Spinal cord (tissue), 10 donors: ENCODE measurements at places on chromosomes 4 and X. TPM values are rescaled to one million over a fixed set of nuclear protein-coding genes. Genes with fewer than 3 reads are reported as not detected.

The EGF gene
- 2.1 TPM for polyA plus RNA-seq

The TRIM61 gene
- 3.9 TPM for polyA plus RNA-seq

The PABPC1L2B gene
- 14.1 TPM for polyA plus RNA-seq

The PAK3 gene
- polyA plus RNA-seq: 62.4 TPM

The CTAG2 gene
- not detected for polyA plus RNA-seq

The NEIL3 gene
- 2.5 TPM for polyA plus RNA-seq

The F8A2 gene
- polyA plus RNA-seq: not detected

The GIMD1 gene
- not detected for polyA plus RNA-seq

The XK gene
- polyA plus RNA-seq: 4.3 TPM

The SPANXN3 gene
- polyA plus RNA-seq: not detected

The DGKK gene
- 17.7 TPM for polyA plus RNA-seq

The TACR3 gene
- polyA plus RNA-seq: 6.1 TPM

The SOWAHB gene
- polyA plus RNA-seq: 1.0 TPM

The PDGFRA gene
- polyA plus RNA-seq: 82.6 TPM

The USP17L29 gene
- not detected for polyA plus RNA-seq

The GPC4 gene
- 15.5 TPM for polyA plus RNA-seq

The CENPVL3 gene
- 19.3 TPM for polyA plus RNA-seq

The RNF175 gene
- polyA plus RNA-seq: 41.7 TPM

The RLIM gene
- 32.2 TPM for polyA plus RNA-seq

The TMPRSS11B gene
- polyA plus RNA-seq: 0.06 TPM

The SLC7A11 gene
- 22.9 TPM for polyA plus RNA-seq

The PCDH18 gene
- polyA plus RNA-seq: 29.7 TPM

The MAGEB1 gene
- not detected for polyA plus RNA-seq

The RAP2C gene
- polyA plus RNA-seq: 30.7 TPM

The TMEM150C gene
- 23.5 TPM for polyA plus RNA-seq

The XAGE2 gene
- polyA plus RNA-seq: not detected

The SUPT20HL2 gene
- polyA plus RNA-seq: not detected
